ENCODE measurements at places on chromosomes 2 and 18. TPM values are rescaled to one million over a fixed set of nuclear protein-coding genes. Genes with fewer than 3 reads are reported as not detected.

RAD51AP2 gene
- total RNA-seq, result 0.02 TPM

ST8SIA5 gene
- 0.48 TPM for total RNA-seq

SPATA3 gene
- not detected for total RNA-seq

TLX2 gene
- total RNA-seq, result not detected

DLX1 gene
- total RNA-seq, result 8.4 TPM

NT5DC4 gene
- total RNA-seq, result not detected

PARD3B gene
- total RNA-seq, result 0.37 TPM

ALK gene
- not detected for total RNA-seq

STAMBP gene
- 64.8 TPM for total RNA-seq

CELF4 gene
- total RNA-seq, result not detected

BMP10 gene
- total RNA-seq, result not detected

CCDC121 gene
- 1.5 TPM for total RNA-seq

IL1F10 gene
- total RNA-seq, result not detected

BAZ2B gene
- total RNA-seq, result 17.2 TPM

REEP1 gene
- 1.8 TPM for total RNA-seq

COL4A4 gene
- total RNA-seq, result 0.17 TPM

CFAP53 gene
- not detected for total RNA-seq

TSPYL6 gene
- not detected for total RNA-seq

LINC00305 gene
- total RNA-seq, result not detected

NFU1 gene
- 56.4 TPM for total RNA-seq

TMEM182 gene
- total RNA-seq, result 4.5 TPM

IL36B gene
- not detected for total RNA-seq

MAIP1 gene
- 28.6 TPM for total RNA-seq

LRPPRC gene
- 50.6 TPM for total RNA-seq

BIRC6 gene
- 16.4 TPM for total RNA-seq

SLC4A5 gene
- 0.23 TPM for total RNA-seq

LBX2 gene
- total RNA-seq, result 0.97 TPM

QPCT gene
- 0.90 TPM for total RNA-seq

BARD1 gene
- total RNA-seq, result 11.9 TPM

LCT gene
- total RNA-seq, result 0.14 TPM

SALL3 gene
- 0.08 TPM for total RNA-seq

CLK1 gene
- 21.1 TPM for total RNA-seq

MOCOS gene
- total RNA-seq, result 18.7 TPM

TUBB8B gene
- not detected for total RNA-seq

NXPH2 gene
- total RNA-seq, result 3.2 TPM

DES gene
- 0.68 TPM for total RNA-seq

STK36 gene
- 19.5 TPM for total RNA-seq

CNDP1 gene
- total RNA-seq, result not detected

MAL gene
- not detected for total RNA-seq

LONRF2 gene
- 1.2 TPM for total RNA-seq

PAX8 gene
- not detected for total RNA-seq

RAMP1 gene
- total RNA-seq, result not detected

CCDC102B gene
- 11.0 TPM for total RNA-seq

GNAL gene
- 17.3 TPM for total RNA-seq

KCNJ13 gene
- 0.12 TPM for total RNA-seq

IL1R2 gene
- total RNA-seq, result 3.3 TPM

RBM44 gene
- total RNA-seq, result not detected

ABI2 gene
- total RNA-seq, result 31.8 TPM

All from H4 (cell line).